Mesothelial cell of epicardium (in vitro differentiated cells): ENCODE measurements at places on chromosomes 7 and 10.
A peak's percentile ranks its signal among the peaks of the same experiment; 100 is the strongest.

- no peak for DNase-seq
Observed at GRCh38 chr7:1948887-1949680, 279.0 kb downstream of the ELFN1 start.

GRCh38 chr10:113329121-113329596 lies 223.7 kb upstream of the HABP2 start:
- DNase-seq = no peak

DNA sequence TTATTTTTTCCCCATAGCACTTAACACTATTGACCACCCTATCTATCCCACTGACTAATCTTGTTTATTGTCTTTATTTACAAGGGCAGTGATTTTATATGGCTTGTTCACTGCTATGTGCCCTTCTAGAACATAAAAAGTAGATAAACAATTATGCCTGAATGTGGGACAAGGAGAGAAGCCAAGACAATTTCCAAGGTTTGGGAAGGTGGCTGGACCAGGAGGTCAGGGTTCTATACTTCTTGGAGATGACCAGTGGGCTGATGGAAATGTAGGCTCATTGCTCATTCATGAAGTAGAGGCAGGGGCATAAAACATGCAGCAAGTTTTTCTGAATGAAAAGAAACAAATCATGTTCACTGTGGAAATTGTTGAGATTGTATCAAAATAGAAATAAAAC lies 11.5 kb downstream of the IGFBP3 start:
- DNase-seq = no peak

DNA sequence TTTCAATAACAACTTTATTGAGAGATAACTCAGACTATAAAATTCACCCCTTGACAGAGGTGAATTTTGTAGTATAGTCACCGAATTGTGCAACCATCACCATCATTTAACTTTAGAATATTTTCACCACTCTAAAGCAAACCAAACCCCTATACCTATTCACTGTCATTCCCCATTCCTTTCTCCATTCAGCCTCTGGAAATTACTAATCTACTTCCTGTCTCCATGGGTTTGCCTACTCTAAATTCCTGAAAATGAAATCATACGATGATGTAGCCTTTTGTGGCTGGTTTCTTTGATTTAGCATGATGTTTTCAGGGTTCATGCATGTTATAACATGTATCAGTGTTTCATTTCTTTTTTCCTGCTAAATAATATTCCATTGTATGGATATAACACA lies 15.6 kb upstream of the LMTK2 start:
- no peak for DNase-seq

- no peak for DNase-seq
Observed at GRCh38 chr7:136009488-136010079, 32.4 kb upstream of the MTPN start.

DNA sequence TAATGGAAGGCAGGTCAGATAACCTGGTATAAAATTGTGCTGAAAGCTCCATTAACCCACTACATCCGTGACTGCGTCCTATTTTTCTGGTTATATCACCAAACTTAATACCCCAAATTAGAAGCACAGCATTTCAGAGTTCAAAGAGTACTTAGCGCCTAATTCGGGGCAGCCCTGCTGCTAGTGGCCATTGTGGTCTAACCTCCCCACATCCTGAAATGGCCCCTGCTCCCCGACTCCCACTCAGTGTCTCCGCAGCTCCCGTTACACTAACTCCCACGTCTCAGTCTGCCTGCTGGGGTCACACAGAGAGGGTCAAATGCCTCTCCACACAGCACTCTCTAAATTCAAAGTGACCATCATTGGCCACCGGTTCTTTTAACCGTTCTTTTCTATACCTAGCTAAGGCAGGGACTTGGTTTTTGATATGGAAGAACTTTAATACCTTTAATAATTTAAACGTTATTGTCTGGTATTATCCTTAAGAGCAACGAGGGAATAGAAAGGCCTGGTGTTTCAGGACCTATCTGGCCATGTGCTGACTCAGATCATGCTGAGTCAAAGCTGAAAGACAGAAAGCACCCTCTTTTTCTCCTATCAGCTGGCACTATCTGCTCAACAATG lies 117.1 kb downstream of the KMT2E start:
- no peak for DNase-seq

GRCh38 chr10:111548084-111548726 lies 471.4 kb downstream of the ADRA2A start:
- no peak for DNase-seq

GRCh38 chr7:8161364-8161828 lies 100.6 kb downstream of the ICA1 start:
- no peak for DNase-seq

- DNase-seq = no peak
Observed at GRCh38 chr10:112988839-112989406, 38.9 kb downstream of the TCF7L2 start.

GRCh38 chr10:32346551-32347362 lies at the start of gene EPC1:
Gene EPC1 (minus strand): TSS chr10:32347158. CDS start chr10:32346915, 243 bp downstream.
- DNase-seq = peak; percentile 87

- DNase-seq = no peak
Observed at GRCh38 chr10:86486856-86487255, 34.7 kb downstream of the WAPL start.

DNA sequence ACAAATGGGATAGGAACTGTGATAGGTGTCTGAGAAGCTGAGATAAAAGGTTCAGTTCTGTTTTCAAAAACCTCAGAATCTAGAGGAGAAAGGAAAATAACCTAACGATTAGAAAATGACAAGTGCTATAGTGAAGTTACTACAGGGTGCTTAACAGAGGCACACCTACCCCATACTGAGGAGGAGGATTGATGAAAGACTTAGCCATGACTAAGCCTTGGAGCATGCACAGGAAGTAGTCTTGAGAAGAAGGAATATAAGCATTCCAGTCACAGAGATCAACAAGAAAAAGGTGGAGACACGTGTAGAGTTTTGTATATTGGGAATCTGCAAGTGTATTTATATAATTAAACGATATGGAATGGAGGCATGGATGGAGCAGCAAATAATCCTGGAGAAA lies 1225.5 kb upstream of the CELF2 start:
- no peak for DNase-seq

DNA sequence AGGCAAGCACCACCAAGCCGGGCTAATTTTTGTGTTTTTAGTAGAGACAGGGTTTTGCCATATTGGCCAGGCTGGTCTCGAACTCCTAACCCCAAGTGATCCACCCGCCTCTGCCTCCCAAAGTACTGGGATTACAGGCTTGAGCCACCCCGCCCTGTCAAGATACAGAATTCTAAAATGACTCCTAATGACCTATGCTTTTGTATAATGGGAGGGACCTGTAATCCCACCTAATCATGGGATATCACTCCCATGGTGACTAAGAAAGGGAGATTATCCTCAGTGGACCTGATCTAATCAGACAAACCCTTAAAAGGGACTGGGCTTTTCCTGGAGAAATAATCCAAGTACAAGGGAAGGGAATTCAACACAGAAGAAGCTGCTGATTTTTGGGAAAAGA lies 28.8 kb downstream of the SAMD8 start:
- DNase-seq = no peak

- DNase-seq = no peak
Observed at GRCh38 chr10:15146366-15146765, 22.1 kb downstream of the NMT2 start.

GRCh38 chr10:78859769-78860168 lies 209.0 kb upstream of the ZMIZ1 start:
- DNase-seq = no peak

- DNase-seq = no peak
Observed at GRCh38 chr7:36275735-36276284, 113.9 kb upstream of the ANLN start.

- no peak for DNase-seq
Observed at GRCh38 chr10:105259201-105259600, 618.1 kb downstream of the SORCS3 start.

GRCh38 chr10:77978360-77978759 lies 51.0 kb downstream of the POLR3A start:
- no peak for DNase-seq

- DNase-seq = no peak
Observed at GRCh38 chr7:139702811-139703486, 74.8 kb downstream of the HIPK2 start.
